Keratinocyte (primary cell): ENCODE measurements at places on chromosomes 11 and 22.
A peak's percentile ranks its signal among the peaks of the same experiment; 100 is the strongest.

DNA sequence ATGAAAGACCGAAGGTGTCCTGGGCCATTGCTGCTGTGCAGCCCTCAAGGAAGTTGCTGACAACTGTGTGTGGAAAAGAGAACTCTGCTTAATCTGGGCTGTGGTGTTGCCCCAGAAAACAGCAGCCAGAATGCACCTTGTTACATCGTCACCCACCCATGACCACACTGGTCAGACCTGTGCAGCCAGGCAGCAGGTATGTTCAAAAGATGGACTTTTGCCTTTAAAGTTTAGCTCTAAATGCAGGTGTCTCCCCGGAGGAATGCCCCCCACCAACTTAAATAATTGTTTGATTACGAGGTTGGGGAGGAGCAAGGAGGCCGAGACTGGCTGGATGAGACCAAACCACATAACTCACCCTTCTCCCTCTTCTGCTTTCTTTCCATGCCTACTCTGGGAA lies 15.3 kb upstream of the POLA2 start:
- DNase-seq = no peak

- no peak for DNase-seq
Measured at GRCh38 chr11:97850701-97851100, 1170.0 kb upstream of the CNTN5 start.

- DNase-seq = no peak
Measured at GRCh38 chr11:134453441-134453840, 41.4 kb upstream of the B3GAT1 start.

DNA sequence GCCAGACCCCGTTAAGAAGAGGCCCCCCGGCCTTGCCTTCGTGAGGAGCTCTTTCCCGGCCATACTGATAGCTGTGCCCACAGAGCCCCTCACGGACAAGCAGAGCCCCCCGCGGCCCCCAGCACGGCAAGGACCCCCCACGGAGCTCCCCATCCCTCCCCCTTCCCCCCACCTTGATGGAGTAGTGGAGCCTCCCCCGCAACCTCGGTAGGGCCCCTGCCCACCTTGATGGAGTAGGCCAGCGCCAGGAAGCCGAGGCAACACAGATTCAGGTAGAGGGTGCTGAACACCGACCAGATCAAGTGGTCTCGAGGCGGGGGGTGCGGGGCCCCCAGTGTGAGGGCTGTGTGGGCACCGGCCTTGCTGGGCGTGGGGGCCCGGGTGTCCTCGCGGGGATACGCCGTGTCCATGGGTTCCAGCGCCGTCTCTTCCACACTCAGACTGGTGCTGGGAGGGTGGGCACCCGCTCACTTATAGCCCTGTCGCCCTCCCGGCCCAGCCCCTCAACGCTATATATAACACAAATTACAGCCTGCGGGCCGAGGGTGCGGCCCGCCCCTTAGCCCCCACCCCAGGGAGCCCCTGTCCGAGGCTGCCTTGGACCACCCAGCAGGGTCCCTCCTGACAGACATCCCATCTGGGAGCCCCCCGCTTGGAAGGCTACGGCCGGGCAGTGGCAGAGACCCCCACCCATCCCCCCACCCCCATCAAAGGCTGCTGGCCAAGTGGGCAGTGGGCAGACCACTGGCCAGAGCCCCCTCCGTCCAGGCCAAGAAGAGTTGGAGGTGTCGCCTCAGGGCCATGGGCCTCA lies at the start of gene IFITM5:
TSS of gene IFITM5 (minus strand) at position 446 of the 811 bp plus-strand sequence. CDS start at position 410, 36 bp downstream.
- DNase-seq = no peak

DNA sequence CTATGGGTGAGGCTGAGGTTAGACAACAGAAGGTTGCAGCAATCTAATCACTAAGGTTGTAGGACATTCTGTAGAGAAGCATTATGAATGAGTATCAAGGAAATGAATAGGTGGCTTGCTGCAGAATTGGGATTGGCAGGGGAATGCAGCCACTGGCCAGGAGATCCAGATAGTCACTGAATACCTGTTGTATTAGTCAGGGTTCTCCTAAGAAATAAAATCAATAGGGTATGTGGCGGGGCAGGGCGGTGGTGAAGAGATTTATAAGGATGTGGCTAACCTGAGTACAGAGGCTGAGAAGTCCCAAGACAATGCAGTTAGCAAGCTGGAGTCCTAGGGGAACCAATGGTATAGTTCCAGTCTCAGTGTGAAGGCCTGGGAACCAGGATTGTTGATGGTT lies 163.0 kb downstream of the SPON1 start:
- DNase-seq = peak; percentile 44

DNA sequence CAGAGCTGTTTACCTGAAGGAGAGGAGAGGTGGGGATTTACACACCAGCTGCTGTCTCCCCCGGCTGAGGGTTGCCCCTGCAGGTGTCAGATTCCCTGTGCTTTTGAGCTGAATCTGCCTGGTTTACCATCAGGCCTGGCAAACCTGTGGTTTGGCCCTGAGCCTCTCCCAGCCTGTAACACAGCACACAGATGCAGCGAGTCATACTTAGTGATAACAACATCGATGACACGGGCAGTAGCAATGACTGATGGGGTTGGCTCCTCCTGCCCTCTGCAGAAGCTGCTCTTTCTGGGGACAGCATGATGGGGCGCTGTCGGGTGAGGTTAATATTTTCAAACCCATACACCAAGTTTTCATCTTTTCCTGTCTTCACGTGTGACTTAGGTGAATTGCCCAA lies 380.0 kb upstream of the B3GAT1 start:
- no peak for DNase-seq

GRCh38 chr11:62671236-62671607 lies 251 bp upstream of the UQCC3 start:
- DNase-seq = no peak

- no peak for DNase-seq
Measured at GRCh38 chr11:100849009-100849900, 162.2 kb downstream of the ARHGAP42 start.

- no peak for DNase-seq
Measured at GRCh38 chr22:42371099-42371498, 61.1 kb downstream of the NFAM1 start.

DNA sequence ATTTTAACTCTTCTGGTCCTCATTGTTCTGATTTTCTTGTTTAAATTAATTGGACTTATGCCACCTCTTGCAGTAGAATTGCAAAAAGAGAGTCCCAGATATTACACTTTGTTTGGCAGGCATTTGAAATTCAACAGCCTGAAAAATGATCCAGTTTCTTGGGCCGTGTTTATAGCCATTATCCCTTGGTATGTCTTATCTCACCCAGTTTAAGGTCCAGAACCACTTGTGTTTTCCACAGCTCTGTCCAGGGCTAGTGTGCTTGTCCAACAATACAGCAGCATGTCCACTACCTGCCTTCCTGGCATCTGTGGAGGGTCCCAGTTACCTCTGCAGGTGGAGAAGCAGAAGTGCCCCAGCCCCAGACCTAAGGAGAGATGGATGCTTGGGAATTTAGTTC lies 397.4 kb downstream of the SOX6 start:
- DNase-seq = no peak

DNA sequence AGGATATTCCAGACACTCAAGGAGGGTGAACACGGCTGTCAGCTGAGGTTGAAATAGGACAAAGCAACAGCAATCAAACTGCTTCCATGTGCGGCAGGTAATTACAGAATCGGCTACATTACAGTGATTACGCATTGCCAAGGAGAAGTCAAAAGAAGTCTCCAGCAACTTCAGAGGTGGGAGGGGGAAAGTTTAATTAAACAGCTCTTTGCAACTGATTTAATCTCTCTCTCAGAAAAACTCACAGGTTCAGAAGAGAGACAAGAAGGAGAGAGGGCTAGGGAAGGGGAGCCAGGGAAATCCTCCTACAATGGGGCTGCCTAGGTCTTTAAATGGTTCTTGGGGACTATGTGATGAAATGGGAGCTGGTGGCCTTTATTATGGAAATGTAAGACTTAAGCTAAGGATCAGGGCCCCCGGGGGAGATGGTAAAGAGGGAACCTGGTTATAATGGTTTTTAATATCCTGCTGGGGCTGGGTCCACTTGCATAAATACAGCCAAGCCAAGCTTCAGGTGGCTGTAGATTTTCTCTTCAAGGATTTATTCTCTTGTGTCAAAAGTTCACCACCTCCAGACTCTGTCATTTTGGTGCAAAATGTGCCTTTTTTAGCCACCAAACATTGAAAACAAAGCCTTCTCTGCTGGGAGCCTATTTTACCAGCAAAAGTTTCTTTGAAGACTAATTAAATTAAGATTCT lies 354.7 kb upstream of the NARS2 start:
- DNase-seq = no peak

GRCh38 chr11:110565357-110566336 lies 135.9 kb downstream of the FDX1 start:
- peak; percentile 11 for DNase-seq

DNA sequence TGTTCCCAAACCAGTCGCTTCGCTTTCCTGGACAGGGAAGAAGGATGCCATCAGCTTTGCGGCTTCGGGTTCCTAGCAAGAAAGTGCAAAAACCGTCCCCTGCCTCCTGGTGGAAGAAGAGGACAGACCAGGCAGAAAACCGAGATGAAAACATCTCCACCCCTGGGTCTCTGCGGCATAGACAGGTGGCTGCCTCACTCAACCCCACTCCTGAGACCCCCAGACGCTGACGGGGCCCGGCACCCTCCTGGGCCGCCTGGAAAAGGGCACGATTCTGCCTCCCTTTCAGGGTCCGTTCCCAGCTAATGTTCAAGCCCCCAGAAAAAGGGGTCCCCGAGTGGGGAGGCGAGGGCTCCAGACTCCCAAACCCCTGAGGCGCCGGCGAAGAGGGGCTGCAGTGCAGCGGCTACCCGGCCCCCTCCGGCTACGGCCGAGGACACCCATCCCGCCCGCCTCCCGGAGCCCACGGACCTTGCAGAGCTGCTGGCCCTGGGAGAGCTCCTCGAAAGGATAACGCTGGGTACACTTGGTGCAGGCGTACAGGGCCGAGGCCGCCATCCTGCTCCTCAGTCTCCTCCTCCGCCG lies 569 bp downstream of the FAM76B start:
- no peak for DNase-seq

GRCh38 chr11:105720096-105720495 lies 110.2 kb downstream of the GRIA4 start:
- no peak for DNase-seq

- DNase-seq = no peak
Measured at GRCh38 chr11:86811637-86812321, 11.4 kb downstream of the PRSS23 start.

DNA sequence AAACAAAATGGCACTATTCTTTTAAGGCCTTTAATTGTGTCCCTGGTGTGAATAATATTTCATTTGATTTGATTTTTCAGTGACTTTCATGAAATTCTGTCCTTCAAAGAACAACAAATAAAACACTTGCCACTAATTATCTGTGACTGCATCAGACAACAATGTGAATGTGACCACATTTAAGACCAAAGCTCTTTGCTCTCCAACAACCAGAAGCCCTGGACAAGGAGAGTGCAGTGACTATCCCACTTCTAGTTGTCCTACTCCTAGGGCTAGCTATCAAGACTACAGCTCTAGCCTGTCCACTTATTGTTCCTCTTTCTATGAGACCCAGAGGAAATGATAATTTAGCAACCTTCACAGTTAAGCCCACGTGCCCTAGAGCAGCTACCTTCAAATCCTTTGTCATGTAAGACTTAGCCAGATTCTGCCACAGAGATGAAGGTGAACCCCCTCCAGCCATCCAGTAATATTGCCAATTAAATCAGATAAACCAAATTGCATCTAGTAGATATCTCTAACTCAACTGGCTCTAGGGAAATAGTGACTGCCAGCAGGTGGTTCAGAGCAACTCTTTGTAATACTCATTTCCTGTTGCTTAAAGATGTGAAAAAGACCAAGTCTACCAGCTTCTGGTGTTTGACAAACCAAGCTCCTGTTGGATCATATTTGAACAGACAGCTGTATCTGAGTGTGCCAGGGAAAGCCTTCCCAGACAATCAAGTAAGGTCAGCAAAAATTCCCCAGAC lies 142.6 kb upstream of the BLID start:
- DNase-seq = no peak

GRCh38 chr11:76071090-76071489 lies 135.2 kb downstream of the WNT11 start:
- DNase-seq = no peak

DNA sequence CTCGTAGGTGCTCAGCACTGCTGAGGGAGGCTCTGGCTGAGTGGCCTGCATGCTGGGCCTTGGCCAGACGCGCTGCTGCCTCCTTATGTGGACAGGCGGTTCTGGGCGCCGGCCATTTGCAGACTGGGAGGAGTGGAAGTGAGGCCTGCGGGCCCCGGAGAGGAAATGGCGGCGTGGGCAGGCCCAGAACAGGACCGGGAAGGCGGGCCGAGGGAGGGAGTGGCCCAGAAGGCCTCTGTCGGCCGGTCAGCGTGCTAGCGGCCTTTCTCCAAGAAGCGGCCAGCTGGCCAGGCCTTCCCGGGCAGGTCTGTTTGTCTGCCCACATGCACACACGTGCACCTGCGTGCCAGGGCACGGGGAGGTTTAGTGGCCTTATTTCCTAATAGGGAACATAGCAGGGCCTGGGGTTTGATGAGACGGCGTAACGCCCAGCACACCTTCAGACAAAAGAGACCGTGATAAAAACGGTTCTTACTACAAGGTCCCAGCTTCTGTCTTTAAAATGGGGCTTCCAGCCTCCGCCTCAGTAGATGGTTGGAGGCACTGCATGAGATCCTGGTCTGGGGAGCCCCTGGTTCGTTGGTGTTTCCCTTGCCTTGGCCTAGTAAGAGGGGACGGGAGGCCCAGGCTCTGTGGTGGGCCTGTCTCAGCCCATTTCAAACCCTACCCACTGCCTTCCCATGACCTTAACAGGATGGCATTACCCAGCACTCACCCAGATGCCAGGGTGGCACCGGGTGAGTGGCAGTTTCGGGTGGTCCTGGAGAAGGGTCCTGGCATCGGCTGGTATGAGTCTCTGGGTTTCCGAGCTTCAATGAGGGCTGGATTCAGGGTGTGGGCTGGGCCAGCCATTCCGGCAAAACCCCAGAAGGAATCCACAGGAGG lies 65.1 kb upstream of the PPARA start:
- no peak for DNase-seq

DNA sequence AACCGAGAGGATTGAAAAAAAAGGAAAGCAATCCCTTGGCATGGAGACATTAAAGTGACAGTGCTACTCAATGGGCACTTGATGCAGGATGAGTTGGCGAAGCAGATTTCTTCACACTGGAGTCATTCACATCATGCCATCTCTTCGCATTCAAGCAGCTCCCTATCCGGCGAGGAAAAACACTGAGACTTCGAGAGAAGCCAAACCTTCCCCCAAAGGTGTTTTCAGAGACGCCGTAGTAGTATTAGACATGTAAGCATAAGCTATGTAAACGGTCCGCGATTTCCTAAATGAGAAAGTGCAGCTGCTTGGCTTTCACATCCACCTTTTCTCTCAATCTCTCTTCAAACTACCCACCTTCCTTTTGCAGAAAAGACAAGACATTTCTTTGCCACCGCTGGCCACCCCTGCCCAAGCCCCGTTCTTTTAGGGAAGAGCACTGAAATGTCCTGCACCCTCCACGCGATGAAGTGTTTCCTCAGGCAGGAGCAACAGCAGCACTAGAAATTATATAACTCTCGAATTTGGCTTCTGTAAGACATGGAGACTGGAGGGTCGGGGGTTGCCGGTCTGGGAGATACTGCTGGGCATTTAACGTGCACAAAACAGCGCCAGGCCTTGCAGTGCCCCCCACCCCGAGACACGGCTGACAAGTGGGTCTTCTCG lies at the start of gene DLG2:
TSS of gene DLG2 (minus strand) at position 13 of the 666 bp plus-strand sequence.
- no peak for DNase-seq

GRCh38 chr11:45097721-45098493 lies 48.5 kb upstream of the PRDM11 start:
- peak; percentile 88 for DNase-seq

- no peak for DNase-seq
Measured at GRCh38 chr11:123362941-123363340, 67.1 kb upstream of the GRAMD1B start.

GRCh38 chr11:107769189-107769588 lies 57.3 kb upstream of the SLN start:
- DNase-seq = no peak

GRCh38 chr11:113496026-113496651 lies 20.9 kb upstream of the DRD2 start:
- DNase-seq = no peak
